ENCODE measurements at places on chromosomes 5 and 9. TPM values are rescaled to one million over a fixed set of nuclear protein-coding genes. Genes with fewer than 3 reads are reported as not detected.

The SLC25A48 gene
- polyA plus RNA-seq = not detected

The ZER1 gene
- polyA plus RNA-seq = 20.0 TPM

The TNFSF15 gene
- not detected for polyA plus RNA-seq

The ORM2 gene
- not detected for polyA plus RNA-seq

The PRXL2C gene
- polyA plus RNA-seq = 22.5 TPM

Measured in GM23248 (cell line).